Activated naive CD4-positive, alpha-beta T cell treated with anti-CD3 and anti-CD28 coated beads, Interleukin-2, amount 50 U/mL, for 72 hours (primary cell): ENCODE measurements at places on chromosomes 12 and 14. TPM values are rescaled to one million over a fixed set of nuclear protein-coding genes. Genes with fewer than 3 reads are reported as not detected.

DNA sequence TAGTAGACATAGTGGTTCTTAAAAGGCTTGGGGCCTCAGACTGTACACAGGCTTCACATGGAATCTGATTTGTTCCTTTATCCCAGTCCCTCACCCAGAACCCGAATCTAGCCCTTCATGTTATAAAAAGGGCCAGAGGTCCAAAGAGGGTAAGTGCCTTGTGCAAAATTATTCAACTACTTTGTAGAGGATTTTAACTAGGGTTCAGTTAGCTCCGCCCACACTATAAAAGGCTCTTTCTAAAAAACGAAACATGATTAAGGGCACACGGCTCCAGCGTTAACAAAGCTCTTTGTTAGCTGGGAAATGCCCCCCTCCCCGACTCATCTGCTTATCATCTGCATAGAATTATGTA, 3.2 kb upstream of the SOCS2 start:
- DNase-seq: no peak

RIMBP2 gene
- total RNA-seq: not detected

DNA sequence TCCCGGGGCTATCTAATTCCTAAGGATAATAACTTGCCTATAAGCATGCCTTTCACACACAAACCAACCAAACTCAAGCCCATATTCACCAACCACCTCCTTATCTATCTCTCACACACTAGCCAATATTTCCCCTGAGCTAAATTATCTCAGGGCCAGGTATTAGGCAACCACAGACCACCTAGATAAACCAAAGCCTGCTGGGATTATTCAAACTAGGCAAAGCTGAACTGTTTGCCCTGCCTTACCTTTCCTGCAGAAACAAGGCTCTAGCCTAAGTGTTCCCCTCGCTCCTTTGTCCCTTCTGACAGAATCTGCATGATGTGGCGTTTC, 114.7 kb upstream of the EEA1 start:
- no peak for DNase-seq

HVCN1 gene
- total RNA-seq: 6.3 TPM

PLEKHH1 gene
- total RNA-seq: 1.1 TPM

CYP27B1 gene
- total RNA-seq: 7.6 TPM

DNA sequence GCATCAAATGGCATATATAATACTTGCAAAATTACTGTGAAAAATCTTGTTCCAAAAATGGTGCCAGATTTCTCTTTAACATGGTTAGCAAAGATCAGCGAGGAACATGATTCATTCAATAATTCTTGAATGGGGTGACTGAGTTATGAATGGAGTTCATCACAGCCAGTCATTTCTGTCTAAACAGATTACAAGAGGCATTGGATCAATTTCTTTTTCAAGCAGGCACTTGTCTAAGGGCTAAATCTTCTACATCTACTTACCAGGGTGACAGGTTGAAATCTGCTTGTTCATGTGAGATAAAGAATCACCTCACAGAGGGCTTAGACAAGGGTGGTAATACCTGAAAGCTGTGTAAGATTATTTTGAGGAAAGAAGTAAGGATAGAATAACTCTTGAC, 247.7 kb downstream of the ATP23 start:
- DNase-seq: no peak

EFCAB11 gene
- 8.9 TPM for total RNA-seq

DNA sequence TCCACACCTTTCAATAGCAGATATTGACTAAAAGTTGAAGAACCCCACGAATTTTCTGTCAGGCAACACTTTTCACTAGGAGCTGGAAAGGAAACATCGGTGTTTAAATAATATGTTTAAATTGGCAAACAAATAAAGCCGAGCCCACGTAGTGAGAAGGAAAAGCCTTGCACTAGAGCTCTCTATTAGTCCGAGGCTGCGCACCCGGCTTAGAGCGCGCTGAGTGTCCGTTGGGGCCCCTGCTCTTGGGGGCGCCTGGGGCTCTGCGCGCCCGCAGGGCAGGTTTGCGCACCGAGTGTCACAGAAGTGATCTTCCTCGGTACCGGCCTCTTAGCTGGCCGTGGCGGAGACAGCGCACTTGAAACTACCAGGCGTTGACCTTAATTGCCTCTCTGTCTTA, 6.4 kb downstream of the TTC6 start:
- no peak for DNase-seq

GPR135 gene
- total RNA-seq: 2.1 TPM

LRTM2 gene
- total RNA-seq: not detected

ASB8 gene
- total RNA-seq: 30.7 TPM

STAC3 gene
- 2.8 TPM for total RNA-seq

GRCh38 chr14:70885343-70886022, 21.8 kb upstream of the PCNX1 start:
- DNase-seq: no peak

DNA sequence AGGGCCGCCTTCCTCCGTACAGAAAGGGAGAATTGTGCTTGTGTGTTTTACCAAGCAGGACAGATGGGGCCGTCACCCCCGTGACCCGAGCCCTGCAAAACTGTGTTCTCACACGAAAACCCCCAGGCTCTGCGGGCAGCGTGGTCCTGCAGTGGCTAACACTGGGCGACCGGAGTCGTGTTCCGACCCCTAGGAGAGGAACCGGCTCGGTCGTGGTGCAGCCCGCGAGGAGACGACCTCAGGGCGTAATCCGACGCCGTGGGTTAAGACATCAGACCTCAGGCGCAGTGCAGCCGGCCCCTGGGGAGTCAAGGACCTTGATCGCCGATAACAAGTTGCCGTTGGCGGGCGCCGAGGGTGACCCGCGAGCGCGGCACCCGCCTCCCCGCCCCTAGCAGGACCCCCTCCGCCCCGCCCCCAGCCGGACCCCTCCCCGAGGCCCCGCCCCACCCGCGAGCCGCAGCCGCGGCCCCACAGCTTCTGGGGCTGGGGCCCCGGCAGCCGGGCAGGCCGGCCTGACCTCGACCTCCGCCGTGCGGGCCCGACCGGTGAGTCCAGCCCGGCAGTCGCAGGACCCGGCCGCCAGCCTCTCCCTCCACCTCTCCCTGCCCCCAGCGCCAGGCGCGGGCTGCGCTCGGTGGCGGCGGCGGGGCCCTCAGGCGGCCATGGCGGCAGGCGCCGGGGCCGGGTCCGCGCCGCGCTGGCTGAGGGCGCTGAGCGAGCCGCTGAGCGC, at the start of gene CHPT1:
Gene CHPT1, plus strand, starts transcription at position 444 of the 733 bp plus-strand sequence. Its CDS starts 222 bp downstream, at position 666.
- peak; percentile 60 for DNase-seq

CDKL1 gene
- total RNA-seq: 4.3 TPM

GRCh38 chr12:26769611-26770010, 63.4 kb downstream of the ITPR2 start:
- no peak for DNase-seq

- no peak for DNase-seq
These were observed 674 bp downstream of the VDR start for GRCh38 chr12:47903927-47904712.

DNA sequence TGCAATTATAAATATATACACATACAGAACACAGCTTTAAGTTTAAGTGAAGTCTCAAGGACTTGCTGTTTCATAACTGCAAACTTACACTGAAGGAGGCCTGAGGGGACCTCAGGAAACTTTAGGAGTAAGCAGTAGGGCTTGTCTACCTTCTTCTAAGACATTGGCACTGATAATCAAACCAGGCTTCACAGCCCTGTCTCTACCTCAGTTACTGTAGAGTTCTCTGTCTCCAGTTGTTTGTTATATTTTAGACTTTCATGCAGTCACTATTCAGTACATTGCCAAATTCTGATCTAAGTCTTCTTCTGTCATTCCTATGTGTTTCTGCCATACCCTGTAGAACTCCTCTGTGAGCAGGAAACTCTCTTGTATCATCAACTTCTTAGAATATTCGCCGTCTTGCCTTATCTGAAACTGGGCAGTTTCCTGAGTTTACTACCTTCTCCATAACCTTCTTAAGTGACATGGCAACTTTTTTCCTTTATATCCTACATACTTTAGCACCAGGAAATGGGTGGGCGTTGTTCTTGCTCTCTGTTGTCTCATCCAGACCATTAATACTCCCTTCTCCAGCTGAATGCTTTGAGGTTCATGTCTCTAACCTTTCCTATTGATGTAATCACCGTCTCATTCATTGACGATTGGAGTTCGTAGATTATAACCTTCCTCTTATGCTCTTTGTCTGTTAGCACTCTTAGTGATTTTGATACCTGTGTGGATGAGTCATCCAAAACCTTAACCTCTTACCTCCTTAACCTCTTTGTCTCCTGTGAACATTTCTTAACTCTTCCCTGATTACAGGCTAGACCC, 11.4 kb downstream of the APAF1 start:
- DNase-seq: peak; percentile 17

DNA sequence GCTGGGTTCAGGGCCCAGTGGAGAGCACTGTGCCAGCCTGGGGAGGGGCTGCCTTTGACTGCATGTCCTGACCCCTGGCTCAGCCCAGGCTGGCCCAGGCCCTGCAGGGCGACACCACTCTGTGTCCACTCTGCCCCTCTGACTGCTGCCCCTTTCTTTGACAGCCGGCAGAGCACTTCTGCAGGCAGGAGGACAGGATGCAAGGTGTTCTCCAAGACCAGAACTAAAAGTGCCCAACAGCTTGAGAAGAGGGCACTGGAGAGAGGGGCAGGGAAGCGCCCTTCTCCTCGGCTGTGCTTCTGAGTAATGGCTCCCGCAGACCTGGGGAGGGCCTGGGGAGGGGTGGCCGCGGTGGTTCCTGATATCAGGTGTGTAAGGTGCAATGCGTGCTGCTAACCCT, 72.7 kb downstream of the WDR20 start:
- DNase-seq: no peak

DNA sequence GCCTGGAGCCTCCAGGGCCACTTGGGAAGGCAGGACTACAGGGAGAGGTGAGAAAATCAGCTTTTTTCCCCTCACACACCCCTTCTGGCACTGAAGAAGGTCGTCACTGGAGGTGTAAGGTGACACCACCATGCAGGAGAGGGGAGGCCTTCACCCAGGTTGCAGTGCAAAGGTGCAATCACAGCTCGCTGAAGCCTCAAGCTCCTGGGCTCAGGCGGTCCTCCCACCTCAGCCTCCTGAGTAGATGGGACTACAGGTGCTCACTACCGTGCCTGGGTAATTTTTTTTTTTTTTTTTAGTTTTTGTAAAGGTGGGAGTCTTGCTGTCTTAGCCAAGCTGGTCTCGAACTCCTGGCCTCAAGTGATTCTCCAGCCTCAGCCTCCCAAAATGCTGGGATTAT, 93.6 kb downstream of the TNFAIP2 start:
- DNase-seq: no peak

DNA sequence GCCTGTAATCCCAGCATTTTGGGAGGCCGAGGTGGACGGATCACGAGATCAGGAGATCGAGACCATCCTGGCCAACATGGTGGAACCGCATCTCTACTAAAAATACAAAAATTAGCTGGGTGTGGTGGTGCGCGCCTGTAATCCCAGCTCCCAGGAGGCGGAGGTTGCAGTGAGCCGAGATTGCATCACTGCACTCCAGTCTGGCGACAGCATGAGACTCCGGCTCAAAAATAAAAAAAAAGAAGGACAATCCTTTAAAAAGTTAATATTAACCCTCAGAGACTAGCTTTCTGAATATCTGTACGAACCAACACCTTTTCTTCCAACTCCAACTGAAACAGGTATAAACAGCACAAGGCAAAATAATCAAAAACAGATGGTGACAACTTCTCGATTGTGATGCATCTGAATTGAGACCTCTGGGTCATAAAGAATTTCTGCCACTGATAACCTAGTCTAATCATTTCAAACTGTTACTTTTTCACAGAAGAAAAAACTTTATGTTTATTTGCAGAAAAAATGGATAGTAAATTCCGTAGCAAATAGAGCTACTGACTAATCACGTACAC, 27.8 kb downstream of the CLIP1 start:
- no peak for DNase-seq

HPD gene
- 0.16 TPM for total RNA-seq

GPR68 gene
- total RNA-seq: 4.6 TPM

DNA sequence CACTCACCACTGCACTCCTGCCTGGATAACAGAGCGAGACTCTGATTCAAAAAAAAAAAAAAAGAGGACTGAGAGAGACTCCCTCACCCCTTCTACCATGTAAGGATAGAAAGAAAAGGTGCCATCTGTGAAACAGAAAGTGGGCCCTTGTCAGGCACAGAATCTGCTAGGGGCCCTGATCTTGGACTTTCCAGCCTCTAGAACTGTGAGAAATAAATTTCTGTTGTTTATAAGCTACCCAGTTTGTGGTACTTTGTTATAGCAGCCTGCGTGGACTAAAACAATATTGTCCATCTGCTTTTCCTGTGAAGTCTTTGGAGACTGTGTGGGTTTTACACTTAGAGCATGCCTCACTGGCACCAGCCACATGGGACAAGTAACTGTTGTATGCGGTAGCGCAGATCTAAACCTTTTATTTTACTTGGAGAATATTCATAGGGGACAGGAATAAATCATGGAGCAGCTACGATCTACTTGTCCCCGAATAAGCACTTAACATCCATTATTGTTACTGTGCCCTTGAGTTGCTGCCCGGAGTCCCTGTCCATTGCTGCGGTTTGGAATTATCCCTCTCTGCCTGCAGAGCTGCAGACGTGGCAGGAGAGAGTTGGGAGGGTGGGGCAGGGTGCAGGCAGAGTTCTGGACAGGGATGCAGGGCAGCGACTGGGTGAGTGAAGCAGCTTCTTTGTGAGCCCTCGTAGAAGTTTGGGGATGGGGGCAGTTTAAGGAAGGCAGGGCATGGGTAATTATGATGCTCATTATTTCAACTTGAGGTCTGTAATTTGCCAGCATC, 52.4 kb upstream of the STON2 start:
- no peak for DNase-seq

DNA sequence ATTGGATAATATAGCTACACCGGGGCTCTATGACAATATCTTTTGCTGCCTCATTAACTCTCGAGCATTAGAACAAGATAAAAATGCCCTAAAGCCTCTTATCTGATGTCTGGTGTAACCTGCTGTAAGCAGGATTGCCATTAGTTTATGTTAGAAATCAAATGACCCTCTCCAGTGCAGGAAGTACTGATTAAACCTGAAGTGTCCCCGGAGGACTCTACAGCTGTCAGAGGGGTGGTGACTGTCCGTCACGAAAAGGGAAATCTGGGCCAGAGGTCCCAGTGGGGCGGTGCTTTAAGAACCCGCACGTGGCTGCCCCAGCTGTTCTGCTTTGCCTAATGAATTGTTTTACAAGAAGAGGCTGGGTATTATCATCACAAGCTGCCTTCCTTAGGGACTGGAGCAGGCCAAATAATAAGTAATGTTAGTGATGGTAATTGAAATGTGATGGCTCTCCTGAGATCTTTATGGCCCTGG, 55.7 kb downstream of the LIN52 start:
- no peak for DNase-seq

GRCh38 chr12:10998204-10998603, at the start of gene TAS2R20:
TAS2R20 (minus strand) TSS chr12:10998304; CDS start chr12:10997875, 429 bp downstream.
- DNase-seq: no peak

GRCh38 chr12:51517800-51518199, 73.2 kb upstream of the SCN8A start:
- no peak for DNase-seq

TMTC1 gene
- total RNA-seq: not detected

- no peak for DNase-seq
These were observed 28.2 kb downstream of the FOXN3 start for GRCh38 chr14:89388853-89389252.

DNA sequence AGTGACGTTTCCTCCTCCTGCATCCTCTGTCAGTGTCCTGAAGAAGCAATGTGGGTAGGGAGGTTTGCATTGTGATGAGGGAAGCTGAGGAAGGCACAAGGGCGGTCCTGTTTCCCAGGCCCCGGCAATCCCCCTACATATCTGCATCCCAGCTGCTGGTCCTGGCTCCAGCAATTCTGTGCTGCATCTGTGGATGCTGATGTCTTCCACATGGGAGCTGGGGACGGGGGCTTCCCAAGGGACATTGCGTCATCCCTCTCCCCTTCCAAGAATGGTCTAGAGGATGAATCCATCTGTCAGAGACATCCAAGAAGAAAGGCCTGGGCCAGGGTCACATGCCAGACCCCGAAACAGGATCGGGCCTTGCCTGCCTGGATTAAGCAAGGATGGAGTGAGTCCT, 52.1 kb downstream of the TSPAN11 start:
- no peak for DNase-seq

TMEM229B gene
- 0.93 TPM for total RNA-seq
